GF-D8 (cell line): ENCODE measurements at places on chromosomes 7 and 10.

GRCh38 chr10:44990302-44990655 is 10.4 kb upstream of the ZNF22 start:
- no peak for DNase-seq

GRCh38 chr10:132774902-132775863 is 10.8 kb downstream of the NKX6-2 start:
- no peak for DNase-seq

DNA sequence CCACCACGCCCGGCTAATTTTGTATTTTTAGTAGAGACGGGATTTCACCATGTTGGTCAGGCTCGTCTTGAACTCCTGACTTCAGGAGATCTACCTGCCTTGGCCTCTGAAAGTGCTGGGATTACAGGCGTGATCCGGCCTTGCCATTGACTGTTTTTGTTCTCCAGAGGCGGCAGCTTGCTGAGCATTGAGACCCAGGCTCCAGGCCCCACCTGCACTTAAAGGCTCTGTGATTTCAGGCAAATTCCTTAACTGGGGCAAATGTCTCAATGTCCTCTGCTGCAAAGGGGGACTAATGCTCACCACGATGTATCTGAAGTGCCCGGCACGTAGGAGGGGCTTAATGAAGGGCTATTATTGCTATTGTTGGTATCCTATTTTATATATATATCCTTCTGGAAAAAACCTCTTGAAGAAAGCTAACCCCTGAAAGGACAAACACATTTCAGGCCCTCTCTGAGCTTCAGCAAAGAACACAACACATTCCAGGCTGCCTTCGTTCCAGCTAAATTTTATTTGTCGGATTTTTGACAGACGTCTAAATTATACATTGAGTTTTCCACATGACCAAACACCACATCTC is 29.0 kb downstream of the TRIM8 start:
- DNase-seq: no peak

DNA sequence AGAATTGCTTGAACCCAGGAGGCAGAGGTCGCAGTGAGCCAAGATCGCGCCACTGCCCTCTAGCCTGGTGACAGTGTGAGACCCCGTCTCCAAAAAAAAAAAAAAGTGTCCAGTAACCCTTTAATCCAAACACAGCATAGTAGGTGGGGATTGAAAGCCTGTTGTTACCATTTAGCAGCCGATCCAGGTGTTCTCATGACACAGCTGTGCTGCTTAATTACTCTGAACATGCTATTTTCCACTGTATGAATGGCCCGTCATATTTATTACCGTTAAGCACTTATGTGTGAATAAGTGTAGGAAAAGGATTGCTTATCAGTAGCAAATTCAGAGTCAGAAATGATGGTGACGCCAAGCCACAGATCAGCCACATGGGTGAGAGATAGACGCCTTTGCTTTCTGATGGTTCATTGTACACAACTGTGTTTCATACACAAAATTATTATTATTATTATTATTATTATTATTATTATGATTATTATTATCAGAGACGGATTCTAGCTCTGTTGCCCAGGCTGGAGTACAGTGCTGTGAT is 11.6 kb upstream of the ORAI2 start:
- DNase-seq: no peak

DNA sequence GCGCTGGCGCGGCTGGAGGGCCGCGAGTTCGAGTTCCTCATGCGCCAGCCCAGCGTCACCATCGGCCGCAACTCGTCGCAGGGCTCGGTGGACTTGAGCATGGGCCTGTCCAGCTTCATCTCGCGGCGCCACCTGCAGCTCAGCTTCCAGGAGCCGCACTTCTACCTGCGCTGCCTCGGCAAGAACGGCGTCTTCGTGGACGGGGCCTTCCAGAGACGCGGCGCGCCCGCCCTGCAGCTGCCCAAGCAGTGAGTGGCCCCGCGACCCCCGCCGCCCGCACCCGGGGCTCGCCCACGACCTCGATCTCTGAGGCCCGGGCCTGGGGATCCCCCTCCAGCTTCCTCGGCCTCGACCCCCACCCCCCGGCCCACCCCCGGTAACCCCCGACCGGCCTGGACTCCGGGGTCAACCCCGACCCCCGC is 537 bp downstream of the FOXK1 start:
- peak; percentile 43 for DNase-seq
